ENCODE measurements at places on chromosomes 11 and 22.

DNA sequence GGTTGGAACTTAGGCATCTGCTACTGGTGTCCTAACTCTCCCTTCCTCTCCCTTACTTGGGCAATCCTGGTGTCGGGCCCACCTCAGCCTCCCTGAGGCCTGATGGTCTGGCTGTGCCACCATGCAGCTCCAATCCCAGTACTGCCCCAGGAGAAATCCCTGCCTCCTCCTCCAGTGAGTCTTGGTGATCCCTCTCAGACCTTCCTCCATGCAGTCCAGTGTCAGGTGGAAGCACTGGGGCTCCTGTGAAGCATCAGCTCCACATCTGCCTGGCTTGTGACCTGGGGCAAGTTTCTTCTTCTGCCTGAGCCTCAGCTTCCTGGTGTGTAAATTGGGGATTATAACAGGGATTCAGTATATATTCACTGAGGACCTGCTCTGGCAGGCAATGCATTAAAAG lies 1.8 kb upstream of the PELI3 start:
- no peak for DNase-seq

DNA sequence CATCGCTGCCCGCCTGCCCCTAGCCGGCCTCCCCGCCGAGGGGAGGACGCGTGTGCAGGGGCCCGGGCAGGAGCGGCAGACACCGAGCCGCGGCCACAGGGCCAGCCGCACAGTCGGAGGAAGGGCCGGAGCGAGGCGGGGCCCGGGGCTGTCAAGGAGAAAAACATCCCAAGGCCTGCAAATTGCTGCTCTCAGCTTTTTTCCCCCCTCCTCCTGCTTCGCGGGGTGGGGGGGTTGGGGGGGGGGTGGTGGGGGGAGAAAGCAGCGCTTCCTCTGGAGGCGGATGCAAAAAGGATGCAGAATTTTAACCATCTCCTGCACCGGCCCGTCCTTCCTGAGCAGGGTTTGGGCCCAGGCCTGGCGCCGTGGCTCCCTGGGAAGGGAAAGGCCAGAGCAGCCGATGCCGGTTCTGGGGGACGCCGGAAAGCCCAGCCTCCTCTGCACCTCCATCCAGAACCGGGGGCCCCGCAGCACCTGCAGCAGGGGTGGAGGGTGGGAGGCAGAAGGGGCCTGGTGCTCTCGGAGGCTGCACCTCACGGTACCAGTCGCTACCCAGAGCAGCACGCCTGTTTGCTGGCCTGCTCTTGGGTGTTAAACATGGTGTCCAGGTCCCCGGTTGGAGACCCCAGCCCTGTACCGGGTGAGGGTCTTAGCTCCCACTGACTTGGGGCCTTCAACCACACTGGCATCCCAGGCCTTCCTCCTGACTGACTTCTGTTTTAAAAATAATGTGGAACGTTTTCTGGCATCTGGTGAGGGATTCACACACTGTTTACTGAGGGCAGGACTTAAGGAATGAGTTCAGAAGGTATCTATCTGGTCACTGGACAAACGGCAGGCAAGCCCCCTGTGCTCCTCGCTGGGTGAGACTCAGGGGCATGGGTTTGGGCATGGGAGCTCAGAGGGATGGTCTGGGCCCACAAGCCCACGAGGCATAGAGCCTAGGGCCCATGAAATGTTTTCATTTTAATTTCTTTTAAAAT lies 77.4 kb upstream of the WNT7B start:
- DNase-seq = no peak

- DNase-seq = no peak
Measured at GRCh38 chr11:133957900-133958299, 1.1 kb upstream of the IGSF9B start.

- DNase-seq = no peak
Measured at GRCh38 chr11:64124147-64124546, 41.8 kb downstream of the MACROD1 start.

- DNase-seq = no peak
Measured at GRCh38 chr11:108909921-108910320, 245.1 kb downstream of the DDX10 start.

DNA sequence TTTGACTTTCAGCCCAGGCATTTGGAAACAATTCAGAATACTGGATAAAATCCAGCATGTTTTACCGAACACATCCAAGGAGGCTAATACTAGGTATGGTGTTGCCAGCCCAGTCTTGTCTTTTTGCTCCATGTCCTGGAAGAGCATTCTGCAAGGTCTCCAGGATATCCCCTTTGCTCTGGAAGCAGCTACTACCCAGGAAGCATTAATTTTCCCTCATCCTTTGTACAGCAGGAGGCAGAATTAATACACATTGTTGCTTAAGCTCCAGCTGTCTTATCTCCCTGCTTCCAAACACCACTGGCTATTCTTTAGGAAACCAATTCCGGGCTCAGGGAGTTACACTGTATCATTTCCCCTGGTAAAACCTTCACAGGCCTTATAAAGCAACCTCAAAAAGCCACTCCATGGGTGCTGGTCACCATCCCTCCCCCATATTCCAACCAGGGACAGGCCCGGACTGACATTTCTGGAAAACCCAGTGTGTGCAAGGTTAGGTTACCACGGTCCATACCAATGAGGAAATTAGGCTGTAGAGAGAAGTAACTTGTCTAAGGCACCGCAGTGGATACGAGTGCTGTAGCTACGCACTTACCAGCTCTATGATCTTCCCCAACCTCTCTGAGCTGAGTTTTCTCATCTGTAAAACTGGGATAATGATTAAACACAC lies 1.5 kb upstream of the UBASH3B start:
- DNase-seq = no peak

DNA sequence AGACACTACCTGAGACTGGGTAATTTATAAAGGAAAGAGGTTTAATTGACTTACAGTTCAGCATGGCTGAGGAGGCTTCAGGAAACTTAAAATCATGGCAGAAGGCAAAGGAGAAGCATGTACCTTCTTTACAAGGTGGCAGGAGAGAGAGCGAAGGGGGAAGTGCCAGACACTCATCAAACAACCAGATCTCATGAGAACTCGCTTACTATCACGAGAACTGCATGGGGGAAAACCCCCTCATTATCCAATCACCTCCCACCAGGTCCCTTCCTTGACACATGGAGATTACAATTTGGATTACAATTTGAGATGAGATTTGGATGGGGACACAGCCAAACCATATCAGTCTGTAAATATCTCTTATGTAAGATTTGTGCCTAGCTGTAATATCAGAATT lies 50.9 kb upstream of the ATXN10 start:
- DNase-seq = no peak
